Stimulated activated CD4-positive, alpha-beta T cell treated with anti-CD3 and anti-CD28 coated beads, Interleukin-1b, Interleukin-23, amount 100 ng/mL, for 1 hour (primary cell): ENCODE measurements at places on chromosomes 4 and X.
A peak's percentile ranks its signal among the peaks of the same experiment; 100 is the strongest.

DNA sequence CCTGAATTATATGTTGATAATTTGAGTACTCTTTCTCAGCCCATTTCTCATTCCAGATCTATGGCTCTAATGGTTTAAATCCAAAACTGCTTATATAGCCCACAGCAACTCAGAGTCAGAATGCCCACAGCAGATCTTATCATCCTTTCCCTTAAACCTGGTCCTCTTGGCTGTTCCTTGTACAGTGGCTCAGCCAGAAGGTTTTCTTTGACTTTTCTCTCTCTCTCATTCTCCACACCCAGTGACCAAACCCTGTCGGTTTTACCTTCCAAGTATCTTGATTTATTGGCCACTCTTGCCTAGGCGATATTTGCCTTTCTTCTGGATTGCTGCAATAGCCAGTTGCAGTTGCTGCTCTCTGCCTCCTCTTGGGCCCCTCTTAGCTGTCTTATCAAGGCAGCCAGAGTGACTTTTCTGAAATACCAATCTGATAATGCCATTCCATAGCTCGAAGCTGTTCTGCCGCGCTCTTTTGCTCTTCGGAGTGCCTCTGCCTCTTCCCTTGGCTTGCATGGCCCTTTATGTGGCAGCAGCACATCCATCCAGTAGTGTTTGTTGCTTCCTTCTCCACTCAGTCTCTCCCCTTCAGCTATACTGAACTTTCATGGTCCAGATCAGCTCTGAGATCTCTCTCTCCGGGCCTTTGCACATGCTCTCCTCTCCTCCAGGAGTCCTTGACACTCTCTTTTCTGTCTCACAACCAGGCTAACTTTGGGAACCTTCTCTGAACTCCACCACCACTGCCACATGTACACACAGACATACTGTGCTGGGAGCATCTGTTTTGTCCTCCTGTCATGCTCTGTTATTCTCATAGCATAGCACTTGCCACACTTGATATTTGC lies 11.8 kb downstream of the GAB1 start:
- no peak for DNase-seq

GRCh38 chr4:16617435-16617834 lies 281.0 kb downstream of the LDB2 start:
- DNase-seq, result no peak

DNA sequence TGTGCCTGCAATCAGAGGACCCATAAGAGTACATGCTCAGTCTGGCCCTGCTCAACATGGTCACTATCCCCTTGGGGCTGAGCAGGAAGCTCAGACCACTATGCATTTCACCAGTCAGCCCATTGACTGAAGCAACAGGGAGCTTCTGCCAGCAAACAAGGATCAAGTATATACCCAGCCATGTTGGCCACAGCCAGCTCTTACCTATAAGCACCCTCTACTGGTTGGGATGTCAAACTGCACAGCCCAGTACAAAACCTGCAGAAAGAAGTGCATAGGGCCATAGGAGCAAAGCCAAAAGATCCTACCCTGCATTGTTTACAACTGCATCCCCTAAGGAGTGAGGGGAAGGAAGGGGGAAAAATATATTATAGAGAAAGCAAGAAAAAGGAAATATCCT lies 214.4 kb upstream of the CPEB2 start:
- DNase-seq, result no peak

DNA sequence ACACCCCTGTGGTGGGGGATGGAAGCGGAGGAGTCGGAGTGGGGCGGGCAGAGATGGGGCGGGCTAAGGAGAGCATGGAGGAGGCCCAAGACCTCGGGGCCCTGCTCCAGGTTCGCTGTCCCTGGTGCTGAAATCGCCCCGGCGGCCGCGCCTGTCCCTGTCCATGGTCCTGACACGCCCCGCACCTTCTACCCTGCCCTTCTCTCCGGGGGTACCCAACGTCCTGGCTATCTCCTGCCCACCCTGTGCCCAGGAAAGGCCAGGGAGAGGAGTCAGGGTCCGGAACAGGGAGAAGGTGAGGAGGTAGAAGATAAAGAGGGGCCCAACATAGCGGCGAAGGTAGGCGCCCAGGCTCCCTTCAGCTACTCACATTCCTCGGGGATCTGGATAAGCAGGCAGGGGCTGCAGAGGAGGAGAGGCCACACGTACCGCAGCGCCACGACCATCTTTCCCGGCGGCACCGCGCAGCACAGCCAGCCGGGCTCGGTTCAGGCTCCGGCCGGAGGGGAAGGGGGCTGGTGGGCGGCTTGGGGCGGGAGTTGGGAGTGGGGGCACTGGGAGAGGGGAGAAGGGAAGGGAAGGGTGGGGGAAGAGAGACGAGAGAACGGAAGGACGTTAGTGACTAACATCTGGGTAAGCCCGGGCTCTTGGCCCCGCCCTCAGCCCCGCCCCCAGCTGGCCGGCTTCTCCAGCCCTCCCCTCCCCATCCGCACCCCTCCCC lies 10.4 kb downstream of the L1CAM start:
- peak; percentile 20 for DNase-seq

DNA sequence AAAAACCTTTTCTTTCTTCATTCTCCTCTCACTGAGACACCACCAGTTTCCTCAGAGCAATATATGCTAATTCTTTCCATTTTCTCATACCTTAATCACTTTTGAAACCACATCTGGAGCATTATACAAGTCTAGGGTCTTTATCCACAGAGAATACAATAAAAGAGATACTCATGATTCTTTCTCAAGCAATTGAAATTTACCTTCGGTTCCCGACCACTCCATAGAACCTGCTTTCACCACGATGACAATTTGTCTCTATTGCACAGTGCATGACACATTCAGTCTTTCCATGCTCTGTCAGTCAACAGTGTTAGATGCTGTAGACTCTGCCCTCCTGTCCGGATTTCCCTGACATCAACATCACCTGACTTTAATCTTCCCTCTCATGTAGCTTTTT lies 409.3 kb upstream of the NWD2 start:
- DNase-seq, result no peak

DNA sequence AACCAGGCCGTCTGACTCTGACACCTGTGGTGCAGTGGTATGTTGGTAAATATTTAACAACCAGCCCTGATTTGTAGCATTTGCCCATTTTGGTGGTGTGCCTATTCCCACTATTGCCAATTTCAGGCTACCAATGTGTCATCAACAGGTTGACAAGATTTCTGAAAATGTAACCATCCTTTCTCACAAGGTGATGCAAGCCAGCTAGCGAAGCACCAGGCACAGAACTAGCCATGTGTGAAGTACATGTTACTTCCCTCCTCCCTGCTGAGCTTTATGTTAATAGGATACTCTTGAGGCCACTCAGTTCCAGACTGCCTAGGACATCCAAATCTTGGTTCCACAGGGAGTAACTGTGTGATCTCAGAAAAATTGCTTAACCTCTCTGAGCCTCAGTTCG lies 7.2 kb upstream of the MAMLD1 start:
- DNase-seq, result no peak

- DNase-seq, result no peak
These were observed 37.4 kb downstream of the FAM53A start for GRCh38 chr4:1646690-1647089.

GRCh38 chr4:114386637-114387233 lies 211.9 kb upstream of the UGT8 start:
- DNase-seq, result no peak

GRCh38 chr4:179116011-179116410 lies 1673.8 kb upstream of the AGA start:
- no peak for DNase-seq

GRCh38 chrX:110396735-110397134 lies 38.1 kb downstream of the RTL9 start:
- no peak for DNase-seq

DNA sequence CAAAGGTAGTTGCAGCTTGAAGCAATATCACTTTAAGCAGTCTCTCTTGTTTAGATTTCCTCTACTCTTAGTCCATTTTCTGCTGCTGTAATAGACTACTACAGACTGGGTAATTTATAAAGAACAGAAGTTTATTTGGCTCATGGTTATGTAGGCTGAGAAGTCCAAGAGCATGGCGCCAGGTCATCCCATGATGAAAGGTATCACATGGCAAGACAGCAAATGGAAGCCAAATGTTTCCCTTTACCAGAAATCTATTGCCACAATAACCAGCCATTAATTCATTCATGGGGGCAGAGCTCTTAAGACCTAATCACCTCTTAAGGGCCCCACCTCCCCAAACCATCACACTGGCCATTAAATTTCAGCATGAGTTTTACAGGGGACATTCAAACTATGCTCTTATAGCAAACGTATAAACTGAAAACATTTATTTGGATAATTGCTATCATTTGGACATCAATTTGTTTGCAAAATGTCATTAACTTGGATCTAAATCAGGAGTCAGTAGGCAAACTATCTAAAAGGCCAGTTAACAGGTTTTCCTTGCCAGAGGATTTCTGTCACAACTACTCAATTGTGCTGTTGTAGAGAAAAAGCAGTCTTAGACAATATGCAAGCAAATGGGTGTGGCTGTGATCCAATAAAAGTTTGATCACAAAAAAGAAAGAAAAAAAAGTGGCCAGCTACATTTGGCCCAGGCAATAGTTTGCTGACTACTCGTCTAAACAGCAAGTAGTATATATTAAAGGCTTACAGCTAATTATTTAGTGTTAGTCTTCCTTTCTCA lies 75.7 kb upstream of the GUCY1A1 start:
- no peak for DNase-seq

- DNase-seq, result no peak
These were observed 63.3 kb downstream of the CCSER1 start for GRCh38 chr4:90190525-90190924.

GRCh38 chrX:23494741-23495140 lies 160.1 kb downstream of the PTCHD1 start:
- no peak for DNase-seq

GRCh38 chr4:120862432-120862831 lies 60.1 kb downstream of the PRDM5 start:
- no peak for DNase-seq

- DNase-seq, result no peak
These were observed 195.4 kb upstream of the HHIP start for GRCh38 chr4:144450526-144450925.

GRCh38 chrX:72050011-72050410 lies 81.7 kb downstream of the RTL5 start:
- DNase-seq, result no peak

- no peak for DNase-seq
These were observed 207.8 kb downstream of the RAB28 start for GRCh38 chr4:13276357-13276756.

- DNase-seq, result no peak
These were observed 412.5 kb downstream of the ADAM29 start for GRCh38 chr4:175330652-175331051.
